Large intestine (tissue), 12 donors: ENCODE measurements at places on chromosomes 12 and 14. TPM values are rescaled to one million over a fixed set of nuclear protein-coding genes. Genes with fewer than 3 reads are reported as not detected.

- no peak overlapping the region for H3K27ac ChIP-seq
- H3K36me3 ChIP-seq = no peaks in the 10 kb centered on the region
- no peaks in the 10 kb centered on the region for H3K27me3 ChIP-seq
- no peak for DNase-seq
- H3K4me1 ChIP-seq = no peaks in the 10 kb centered on the region
Observed at GRCh38 chr12:10052193-10052913, 21.9 kb downstream of the CLEC9A start.

CD69 gene
- polyA plus RNA-seq = 12.3 TPM

GRCh38 chr14:40581264-40581663 lies 1025.4 kb upstream of the LRFN5 start:
- no peaks in the 10 kb centered on the region for H3K27me3 ChIP-seq
- DNase-seq = no peak
- H3K36me3 ChIP-seq = no peaks in the 10 kb centered on the region
- H3K4me3 ChIP-seq = no peak overlapping the region

HOXC9 gene
- polyA plus RNA-seq = 0.51 TPM

KRT77 gene
- polyA plus RNA-seq = 0.42 TPM

DNA sequence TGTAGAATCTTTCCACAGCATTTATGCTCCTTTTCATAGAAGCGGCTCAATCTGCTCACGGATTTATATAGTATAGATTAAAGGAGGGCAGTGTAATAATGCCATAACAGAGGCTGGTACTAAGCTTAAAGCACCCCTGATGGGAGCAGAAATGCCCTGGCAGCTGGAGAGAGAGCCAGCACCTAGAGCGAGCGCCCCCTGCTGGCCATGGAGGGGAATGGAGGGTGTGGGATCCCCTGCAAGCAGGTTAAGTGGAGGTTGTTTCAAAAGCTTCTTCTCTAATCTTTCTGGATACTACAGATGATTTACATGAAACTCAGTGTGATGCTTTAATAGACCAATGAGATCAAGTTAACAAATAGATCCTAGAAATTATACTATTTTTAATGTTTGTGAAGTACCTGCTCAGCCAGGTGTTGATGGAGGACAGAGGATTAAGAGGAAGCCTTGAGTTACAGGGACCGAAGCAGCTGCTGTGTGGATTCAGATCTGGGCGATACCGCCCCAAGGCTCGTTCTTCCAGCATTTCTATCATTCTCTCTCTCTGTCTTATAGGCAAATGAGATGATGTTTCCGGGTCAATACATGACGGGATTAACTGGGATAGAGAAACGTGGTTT lies 1519.3 kb upstream of the TMEM132C start:
- no peaks in the 10 kb centered on the region for H3K36me3 ChIP-seq
- DNase-seq = no peak
- H3K27ac ChIP-seq = no peak overlapping the region
- H3K4me3 ChIP-seq = no peak overlapping the region
- H3K4me1 ChIP-seq = no peaks in the 10 kb centered on the region
- H3K27me3 ChIP-seq = no peaks in the 10 kb centered on the region

DNA sequence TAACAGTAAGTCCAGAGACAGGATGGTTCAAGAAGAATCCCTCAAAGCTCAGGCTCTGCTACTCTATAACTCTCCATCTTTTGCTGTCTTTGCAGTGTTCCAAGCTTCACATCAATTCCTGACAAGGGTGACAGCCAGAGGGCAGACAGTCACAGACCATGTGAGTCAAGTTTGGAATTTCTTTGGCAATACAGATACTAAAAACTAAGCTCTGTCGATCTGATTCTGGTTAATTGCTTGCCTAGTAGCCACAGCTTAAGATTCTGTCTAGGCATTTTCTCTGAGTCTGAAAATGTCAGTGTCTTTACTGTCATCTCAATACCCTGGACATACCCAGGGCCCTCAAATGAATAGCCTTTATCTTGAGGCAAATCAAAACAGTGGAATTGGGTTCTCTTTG lies 153.7 kb downstream of the CEP128 start:
- H3K36me3 ChIP-seq = no peaks in the 10 kb centered on the region
- H3K4me1 ChIP-seq = no peaks in the 10 kb centered on the region
- no peak for DNase-seq
- H3K27me3 ChIP-seq = no peaks in the 10 kb centered on the region
- H3K4me3 ChIP-seq = no peak overlapping the region
- H3K27ac ChIP-seq = no peak overlapping the region

STYK1 gene
- 0.94 TPM for polyA plus RNA-seq

EIF2S3B gene
- polyA plus RNA-seq = 2.8 TPM

GRCh38 chr14:91867316-91867988 lies at the start of gene TC2N:
Gene TC2N (minus strand): TSS chr14:91867536. CDS start chr14:91813769, 53,767 bp downstream.
- H3K4me3 ChIP-seq = no peak within 1 kb of the TSS
- peaks cover 17% of the 10 kb centered on the region for H3K36me3 ChIP-seq
- no peak within 1 kb of the TSS for H3K27ac ChIP-seq
- H3K27me3 ChIP-seq = no peaks in the 10 kb centered on the region
- no peak for DNase-seq
- peaks cover 7% of the 10 kb centered on the region for H3K4me1 ChIP-seq

- H3K27ac ChIP-seq = peak overlapping the region; percentile 60
- H3K36me3 ChIP-seq = peaks cover 8% of the 10 kb centered on the region
- H3K27me3 ChIP-seq = no peaks in the 10 kb centered on the region
- no peak for DNase-seq
Observed at GRCh38 chr12:12505544-12506495, 56.8 kb downstream of the DUSP16 start.

GRCh38 chr14:71237556-71237955 lies 330.3 kb downstream of the PCNX1 start:
- no peaks in the 10 kb centered on the region for H3K36me3 ChIP-seq
- H3K27ac ChIP-seq = no peak overlapping the region
- H3K27me3 ChIP-seq = no peaks in the 10 kb centered on the region
- no peak overlapping the region for H3K4me3 ChIP-seq

TEX52 gene
- 2.8 TPM for polyA plus RNA-seq

DNA sequence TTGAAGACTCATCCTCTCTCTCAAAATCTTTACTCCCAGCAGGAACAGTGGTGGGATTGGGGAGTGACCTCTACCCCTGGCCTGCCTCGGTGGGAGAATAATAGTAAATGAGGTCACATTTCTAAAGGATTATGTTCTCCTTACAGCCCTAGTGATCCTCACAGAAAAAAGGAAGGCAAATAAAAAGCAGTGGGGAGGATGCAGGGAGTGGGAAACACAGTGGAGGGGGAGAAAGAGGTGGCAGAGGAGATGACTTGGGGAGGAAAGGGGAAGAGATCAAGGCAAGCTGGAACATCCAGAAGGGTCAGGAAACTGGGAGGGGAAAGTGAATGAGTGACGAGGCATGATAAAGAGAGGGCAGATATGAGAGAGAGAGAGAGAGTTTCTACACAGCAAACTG lies 8.3 kb upstream of the SYNDIG1L start:
- H3K27me3 ChIP-seq = peaks cover 4% of the 10 kb centered on the region
- no peak overlapping the region for H3K27ac ChIP-seq
- no peaks in the 10 kb centered on the region for H3K4me1 ChIP-seq

RERG gene
- polyA plus RNA-seq = 6.8 TPM

CLEC12A gene
- 1.5 TPM for polyA plus RNA-seq

GRCh38 chr14:65574611-65575010 lies 162.1 kb downstream of the FUT8 start:
- H3K27ac ChIP-seq = no peak overlapping the region
- no peak overlapping the region for H3K4me3 ChIP-seq
- H3K4me1 ChIP-seq = no peaks in the 10 kb centered on the region
- peaks cover 8% of the 10 kb centered on the region for H3K36me3 ChIP-seq
- no peaks in the 10 kb centered on the region for H3K27me3 ChIP-seq

- no peak overlapping the region for H3K4me3 ChIP-seq
- no peak for DNase-seq
- no peaks in the 10 kb centered on the region for H3K4me1 ChIP-seq
- no peak overlapping the region for H3K27ac ChIP-seq
- no peaks in the 10 kb centered on the region for H3K27me3 ChIP-seq
Observed at GRCh38 chr12:110354172-110354780, 49.2 kb downstream of the ANAPC7 start.

DNA sequence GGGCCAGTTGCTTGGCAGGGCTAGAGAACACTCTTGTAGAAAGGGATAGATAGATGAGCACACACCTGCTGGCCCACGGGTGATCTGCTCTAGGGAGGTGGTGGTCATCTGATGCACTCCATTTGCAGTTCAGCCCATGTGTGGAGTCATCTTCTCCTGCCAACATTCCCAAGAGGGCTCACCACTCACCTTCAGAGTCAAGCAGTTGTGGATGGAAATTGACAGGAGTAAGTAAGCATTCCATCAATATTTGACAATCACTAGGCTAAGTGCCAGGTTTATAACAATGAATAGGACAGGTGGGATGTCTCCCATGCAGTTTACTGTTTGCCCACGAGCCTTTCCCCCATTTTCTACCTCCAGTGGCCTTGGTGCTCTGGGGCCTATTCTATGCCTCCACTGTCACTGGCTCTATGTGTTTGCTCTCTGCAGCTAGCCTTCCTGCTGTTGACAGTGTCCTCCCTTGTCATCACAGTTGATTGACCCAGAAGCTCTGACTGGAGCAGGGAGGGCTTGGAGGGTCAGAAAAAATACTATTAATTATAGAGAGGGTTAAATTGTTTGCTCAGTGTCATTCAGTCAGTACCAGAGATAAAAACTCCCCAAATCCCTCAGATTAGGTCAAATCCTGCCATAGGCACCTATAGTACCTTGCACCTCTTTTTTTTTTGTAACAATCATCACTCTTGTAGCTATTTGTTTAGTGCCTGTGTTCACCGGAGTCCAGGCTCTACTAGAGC lies 134.6 kb upstream of the PZP start:
- H3K4me1 ChIP-seq = no peaks in the 10 kb centered on the region
- no peak overlapping the region for H3K27ac ChIP-seq
- H3K27me3 ChIP-seq = no peaks in the 10 kb centered on the region
- no peak for DNase-seq
- no peak overlapping the region for H3K4me3 ChIP-seq

BICDL1 gene
- polyA plus RNA-seq = 14.9 TPM

KNTC1 gene
- polyA plus RNA-seq = 37.1 TPM

DNA sequence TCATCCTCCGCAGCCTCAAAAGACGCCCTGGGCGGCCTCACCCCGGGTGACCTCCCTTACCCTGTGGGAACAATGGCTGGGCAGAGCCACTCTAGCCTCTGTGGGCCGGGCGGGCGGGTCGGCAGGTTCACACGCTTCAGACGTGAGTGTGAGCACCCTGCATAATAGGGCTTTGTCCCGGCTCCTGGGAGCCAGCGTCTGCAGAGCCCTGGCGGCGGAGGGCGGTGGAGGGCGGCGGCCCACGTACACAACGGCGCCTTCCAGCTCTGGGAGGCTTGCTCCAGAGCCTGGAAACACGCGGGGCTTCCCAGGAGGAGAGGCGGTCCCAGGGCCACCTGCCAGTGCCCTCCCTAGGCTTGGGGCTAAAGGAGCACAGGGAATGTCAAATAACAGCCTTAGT lies 205.6 kb downstream of the BCL11B start:
- peaks cover 3% of the 10 kb centered on the region for H3K4me1 ChIP-seq
- no peaks in the 10 kb centered on the region for H3K36me3 ChIP-seq
- no peak overlapping the region for H3K4me3 ChIP-seq
- no peak overlapping the region for H3K27ac ChIP-seq
- H3K27me3 ChIP-seq = no peaks in the 10 kb centered on the region
- no peak for DNase-seq

PTGDR gene
- polyA plus RNA-seq = 1.5 TPM

GRCh38 chr14:67413806-67414769 lies 2.1 kb upstream of the PLEK2 start:
- H3K27ac ChIP-seq = no peak overlapping the region
- H3K27me3 ChIP-seq = peaks cover 4% of the 10 kb centered on the region
- no peaks in the 10 kb centered on the region for H3K36me3 ChIP-seq
- no peak overlapping the region for H3K4me3 ChIP-seq
- no peak for DNase-seq

SERPINA9 gene
- not detected for polyA plus RNA-seq

SERPINA5 gene
- polyA plus RNA-seq = 5.3 TPM

JDP2 gene
- 30.0 TPM for polyA plus RNA-seq
